ENCODE measurements at places on chromosomes 2 and 18. TPM values are rescaled to one million over a fixed set of nuclear protein-coding genes. Genes with fewer than 3 reads are reported as not detected.
A peak's percentile ranks its signal among the peaks of the same experiment; 100 is the strongest.

DNA sequence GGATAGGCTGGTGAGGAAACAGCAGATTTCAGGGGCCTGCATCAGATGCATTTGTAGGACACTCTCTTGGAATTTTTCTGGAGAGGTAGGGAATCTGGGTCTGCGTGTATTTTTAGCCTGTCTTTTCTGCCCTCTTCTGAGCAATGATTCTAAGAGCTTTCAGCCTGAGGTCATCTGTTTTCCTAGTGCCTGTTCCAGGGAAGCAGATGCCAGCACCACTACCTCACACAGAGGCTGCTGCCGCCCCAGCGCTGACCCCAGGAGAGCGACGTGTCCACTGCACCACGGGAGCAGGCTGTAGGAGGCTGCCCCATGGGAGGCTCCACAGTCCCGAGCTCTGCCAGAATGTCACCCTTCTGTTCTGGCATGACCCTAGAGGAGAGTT is 316.5 kb downstream of the CYP26B1 start:
- DNase-seq, result no peak

Gene THUMPD2
- 23.6 TPM for polyA plus RNA-seq

- no peak for DNase-seq
These were observed 81.8 kb downstream of the INO80D start for GRCh38 chr2:206004004-206004693.

GRCh38 chr2:36663851-36664695 is 32.4 kb upstream of the VIT start:
- peak; percentile 75 for DNase-seq

DNA sequence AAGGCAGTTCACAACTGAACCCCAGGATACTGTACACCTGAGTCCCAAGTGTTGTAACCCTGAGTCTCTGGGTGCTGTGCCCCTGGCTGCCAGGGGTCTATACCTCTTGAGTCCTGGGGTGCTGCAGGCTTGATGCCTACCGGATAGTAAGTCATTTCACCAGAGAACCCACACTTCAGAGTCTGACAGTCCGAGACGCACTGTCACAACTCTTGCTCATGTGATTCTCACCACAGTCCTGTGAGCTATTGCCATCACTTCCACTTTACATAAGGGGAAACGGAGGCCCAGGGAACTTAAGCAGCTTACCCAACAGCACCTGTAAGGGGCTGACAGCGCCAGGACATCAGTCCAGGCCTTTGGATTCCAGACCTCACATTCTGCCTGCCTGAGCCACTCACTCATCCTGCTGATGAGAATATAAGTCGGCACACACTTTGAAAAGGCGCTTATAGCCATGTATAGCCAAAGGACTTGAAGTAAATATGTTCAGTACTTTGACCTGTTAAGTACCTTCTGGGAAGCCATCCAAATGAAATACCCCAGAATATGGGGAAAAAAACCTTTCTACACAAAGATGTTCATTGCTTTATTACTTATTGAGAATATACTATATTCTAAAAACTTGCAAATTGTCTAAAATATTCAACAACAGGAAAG is 180.7 kb upstream of the ID2 start:
- no peak for DNase-seq

GRCh38 chr2:224938651-224939182 is 103.6 kb downstream of the DOCK10 start:
- peak; percentile 57 for DNase-seq

Gene ALK
- 0.36 TPM for polyA plus RNA-seq

DNA sequence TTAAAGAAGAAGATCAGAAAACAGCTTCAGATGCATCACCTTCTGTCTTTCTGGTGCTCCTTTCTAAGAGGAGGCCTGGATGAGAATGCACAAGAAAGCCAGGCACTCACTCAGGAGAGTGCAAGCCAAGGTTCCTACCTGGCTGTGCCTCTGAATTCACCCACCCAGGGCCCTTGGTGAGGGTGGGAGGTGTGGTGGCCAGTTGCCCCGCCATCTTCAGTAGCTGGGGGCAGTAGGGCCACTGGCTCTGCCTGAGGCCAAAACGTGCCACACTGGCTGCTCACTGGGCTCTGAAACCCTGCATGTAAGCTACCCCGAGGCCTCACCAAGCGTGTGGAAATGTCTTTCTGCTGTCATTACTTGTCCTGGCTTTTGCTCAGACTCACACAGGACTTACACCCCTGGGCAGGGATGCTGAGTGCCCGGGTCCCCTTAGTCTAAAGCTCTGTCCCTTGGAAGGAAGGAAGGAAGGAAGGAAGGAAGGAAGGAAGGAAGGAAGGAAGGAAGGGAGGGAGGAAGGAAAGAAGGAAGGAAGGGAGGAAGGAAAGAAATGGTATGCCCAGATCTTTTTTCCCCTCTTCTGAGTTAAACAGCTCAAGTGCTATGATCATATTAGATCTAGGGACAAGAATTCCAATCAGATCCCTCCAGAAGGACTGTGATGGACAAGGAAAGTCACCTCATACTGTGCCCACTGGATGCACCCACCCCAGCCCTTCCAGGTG is 8.5 kb upstream of the LBH start:
- no peak for DNase-seq

- DNase-seq, result peak; percentile 40
These were observed 187.8 kb downstream of the RDH14 start for GRCh38 chr2:18372641-18373040.

DNA sequence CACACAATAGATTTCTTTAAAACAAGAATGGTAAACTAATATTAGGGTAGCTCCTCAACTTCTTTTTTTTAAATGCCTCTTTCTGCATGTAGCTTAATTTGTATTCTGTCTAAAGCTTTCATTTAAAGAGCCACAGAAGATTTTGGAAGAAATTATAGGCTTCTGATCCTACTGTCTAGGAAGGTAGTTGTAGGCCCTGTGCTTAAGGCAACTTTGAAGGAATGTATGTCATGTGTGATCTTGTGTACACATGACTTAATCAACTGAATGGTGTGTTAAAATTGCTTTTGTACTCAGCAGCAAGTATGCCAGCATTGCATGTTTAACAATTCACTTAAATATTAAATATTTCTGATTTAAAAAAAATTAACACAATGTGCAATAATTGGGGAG is 51.5 kb upstream of the LYPD6 start:
- no peak for DNase-seq
